ENCODE measurements at places on chromosomes 7 and 10.

- no peak for DNase-seq
Observed at GRCh38 chr7:155497149-155497901, 39.4 kb downstream of the EN2 start.

DNA sequence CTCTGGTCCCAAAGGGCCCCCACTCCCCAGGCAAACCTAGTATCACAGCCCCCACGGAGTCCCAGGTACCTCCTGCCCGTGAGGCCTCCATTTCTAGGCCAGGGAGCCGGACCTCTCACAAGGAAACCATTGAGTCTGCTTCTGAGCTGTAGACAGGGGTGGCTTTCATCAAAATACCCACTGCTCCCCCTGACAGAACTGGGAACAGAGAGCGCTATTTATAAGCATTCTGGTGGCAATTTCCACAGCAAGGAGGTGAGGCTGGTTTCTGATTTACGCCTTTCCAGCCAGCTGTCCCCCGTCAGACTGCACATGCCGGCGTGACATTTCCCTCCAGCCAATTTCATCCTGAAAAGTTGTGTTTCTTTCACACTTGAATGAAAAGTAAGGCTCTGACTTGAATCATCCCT is 407.5 kb upstream of the PRKCQ start:
- no peak for DNase-seq

DNA sequence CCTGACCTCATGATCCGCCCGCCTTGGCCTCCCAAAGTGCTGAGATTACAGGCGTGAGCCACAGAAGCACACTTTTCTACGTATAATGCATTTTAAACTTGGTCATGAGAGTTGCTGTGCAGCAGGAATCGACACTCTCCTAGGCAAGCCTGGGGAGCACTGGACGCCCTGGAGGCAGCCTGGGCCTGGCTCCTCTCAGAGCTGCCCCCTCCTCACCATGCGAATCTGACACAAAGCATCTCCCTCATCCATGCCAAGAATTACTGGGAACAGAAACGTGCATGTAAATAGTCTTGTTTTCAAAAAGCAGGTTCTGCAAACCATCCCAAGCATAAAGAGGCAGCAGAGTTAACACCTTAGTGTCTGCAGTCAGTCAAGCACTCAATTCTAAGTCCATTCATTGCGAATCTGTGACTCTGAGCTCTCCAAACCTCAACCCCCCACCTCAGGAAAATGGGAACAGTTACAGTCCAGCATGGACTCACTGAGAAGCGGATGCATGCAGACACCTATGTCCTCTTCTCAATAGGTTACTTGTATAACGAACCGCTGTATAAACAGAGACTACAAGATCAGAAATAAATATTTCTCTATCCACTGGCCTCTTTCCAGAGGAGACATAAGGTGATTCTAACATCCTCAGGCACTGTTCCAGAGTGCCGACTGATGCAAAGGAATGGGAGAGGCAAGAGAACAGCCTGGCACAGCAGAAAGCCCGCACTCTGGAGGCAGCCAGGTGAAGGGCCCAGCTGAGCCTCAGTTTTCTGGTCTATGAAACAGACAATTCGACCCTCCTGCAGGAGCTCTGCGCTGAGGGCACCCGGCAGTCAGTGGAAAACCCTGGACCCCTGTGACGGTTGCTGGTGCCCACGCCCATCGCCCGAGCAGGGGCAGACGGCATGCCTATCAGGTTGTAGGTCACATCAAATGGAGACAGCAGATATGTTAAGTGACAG is 68.9 kb downstream of the MAD1L1 start:
- no peak for DNase-seq

DNA sequence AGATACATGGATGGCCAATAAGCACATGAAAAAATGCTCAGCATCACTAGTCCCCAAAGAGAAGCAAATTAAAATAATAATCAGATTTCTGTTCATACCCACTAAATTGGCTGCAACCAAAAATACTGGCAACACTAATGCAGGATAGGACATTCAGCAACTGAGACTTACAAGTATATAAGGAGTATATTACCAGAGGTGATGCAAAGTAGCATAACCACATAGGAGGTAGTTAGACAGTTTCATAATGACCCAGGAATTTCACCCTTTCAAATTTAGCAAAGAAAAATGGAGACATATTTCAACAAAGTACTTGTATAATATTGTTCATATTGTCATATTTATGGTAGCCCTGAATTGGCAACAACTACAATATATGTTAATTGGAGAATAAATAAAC is 727.8 kb downstream of the GRID1 start:
- no peak for DNase-seq

GRCh38 chr10:29151005-29151404 is 137.9 kb upstream of the LYZL1 start:
- DNase-seq = no peak

GRCh38 chr7:30133736-30134610 is 813 bp upstream of the MTURN start:
- no peak for DNase-seq

DNA sequence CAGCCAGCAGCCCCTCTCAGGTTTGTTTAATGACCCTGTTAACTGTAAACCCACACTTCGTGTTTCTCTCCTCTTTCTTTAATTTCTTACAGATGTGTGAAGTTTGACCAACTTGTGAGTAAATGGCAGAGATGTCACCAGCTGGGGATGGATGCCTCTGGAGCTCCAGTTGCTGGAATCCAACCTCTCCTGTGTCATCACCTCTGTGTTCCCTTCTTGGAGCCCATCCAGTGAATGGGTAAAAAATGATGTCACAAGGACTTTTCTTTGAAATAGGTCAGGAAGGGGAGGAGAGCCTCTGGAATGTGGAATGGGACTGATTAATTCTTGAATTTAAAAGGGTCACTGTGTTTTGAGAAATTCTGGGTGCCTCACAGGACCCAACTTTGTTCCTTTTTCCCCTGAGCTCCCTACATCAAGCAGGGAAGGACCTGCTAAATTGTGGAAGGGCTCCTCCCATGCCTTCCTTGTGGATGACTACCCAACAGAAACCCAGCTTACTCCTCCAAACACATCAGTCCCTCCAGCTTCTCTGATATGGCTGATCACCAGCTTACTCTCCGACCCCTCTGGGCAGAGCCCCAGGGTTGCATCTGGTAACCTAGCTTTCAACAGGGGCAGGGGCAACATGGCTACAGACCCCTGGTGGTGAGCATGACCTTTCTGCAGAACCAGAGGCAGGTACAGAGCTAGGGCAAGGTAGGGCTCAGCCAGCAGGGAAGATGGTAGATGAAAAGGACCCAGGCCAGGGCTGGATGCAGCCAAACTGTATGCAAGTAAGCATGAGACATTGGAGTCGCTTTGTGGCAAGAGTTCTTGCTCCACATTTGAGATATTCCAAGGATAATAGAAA is 67.5 kb downstream of the STRA8 start:
- no peak for DNase-seq

DNA sequence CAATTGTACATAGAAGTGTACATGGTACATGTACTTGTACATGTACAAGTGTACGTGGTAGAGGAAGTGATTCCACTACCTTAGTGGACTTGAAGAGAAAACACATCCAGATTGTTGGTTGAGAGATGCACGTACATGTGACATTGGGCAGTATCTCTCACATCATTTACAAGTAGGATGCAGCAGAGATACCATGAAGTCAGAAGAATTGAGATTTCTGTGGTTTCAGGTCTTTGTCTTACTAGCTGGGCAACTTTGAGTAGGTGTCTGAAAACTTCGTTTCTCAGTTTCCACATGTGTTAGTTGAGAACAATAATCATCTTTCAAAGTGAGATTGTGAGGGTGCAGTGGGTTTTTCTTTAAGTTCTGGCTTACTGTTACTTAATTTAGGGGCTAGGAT is 21.5 kb downstream of the CLDN12 start:
- DNase-seq = no peak

DNA sequence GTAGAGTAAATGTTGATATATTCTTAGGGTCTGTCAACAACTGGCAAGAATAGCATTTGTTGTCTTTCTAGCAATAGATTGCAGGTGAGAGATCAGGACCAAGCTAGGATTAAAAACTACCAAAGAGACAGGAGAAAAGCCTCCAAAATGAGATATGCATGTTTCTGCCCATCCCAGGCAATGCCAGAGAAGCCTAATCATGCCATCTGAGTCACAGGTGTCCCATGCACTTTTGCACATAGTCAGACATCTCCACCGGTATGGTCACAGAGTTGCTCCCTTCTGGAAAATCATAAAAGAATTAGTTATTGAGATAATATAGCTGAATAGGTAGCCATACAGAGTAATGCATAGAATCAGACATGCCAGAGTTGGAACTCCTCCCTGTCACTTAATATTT is 50.6 kb downstream of the PDK4 start:
- DNase-seq = no peak

DNA sequence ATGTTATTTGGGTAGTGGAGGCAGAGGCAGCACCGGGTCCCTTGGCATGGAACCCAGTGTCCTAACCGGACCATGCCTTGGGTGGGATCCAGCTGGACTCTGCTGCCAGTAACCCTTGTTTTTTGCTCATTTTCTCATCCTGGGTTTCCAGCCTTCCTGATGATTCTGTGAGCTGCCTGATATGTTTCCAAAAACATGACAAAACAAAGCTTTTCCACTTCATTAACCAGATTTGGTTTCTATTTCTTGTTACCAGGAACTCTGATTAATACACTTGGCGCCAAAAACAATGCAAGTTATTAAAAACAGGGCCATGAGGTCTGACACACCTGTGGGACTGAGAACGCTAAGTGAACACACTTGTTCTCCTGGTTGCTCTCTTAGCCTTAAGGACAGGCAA is 32.8 kb upstream of the DLG5 start:
- no peak for DNase-seq

DNA sequence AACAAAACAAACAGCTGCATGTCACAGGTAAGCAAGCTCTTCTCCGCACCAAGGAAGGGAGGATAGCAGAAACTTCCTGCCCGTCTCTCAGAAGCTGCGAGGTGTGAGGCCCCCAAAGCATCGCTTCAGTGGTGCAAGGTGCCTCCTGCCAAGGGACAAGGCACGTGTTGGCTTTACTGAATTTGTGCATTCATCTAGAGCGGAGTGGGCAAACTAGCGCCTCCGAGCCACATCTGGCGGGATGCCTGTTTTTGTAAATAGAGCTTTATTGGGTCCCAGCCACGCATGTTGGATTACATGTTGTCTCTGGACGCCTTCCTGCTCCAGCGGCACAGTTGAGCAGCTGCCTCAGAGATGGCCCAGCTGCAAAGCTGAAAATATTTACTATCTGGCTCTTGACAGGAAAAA is 27.7 kb downstream of the PHYH start:
- DNase-seq = no peak

- DNase-seq = no peak
Observed at GRCh38 chr7:135330088-135330487, 96.5 kb downstream of the STRA8 start.

- no peak for DNase-seq
Observed at GRCh38 chr7:13115855-13116254, 428.4 kb downstream of the ARL4A start.

GRCh38 chr10:96212911-96213310 is 58.5 kb downstream of the BLNK start:
- DNase-seq = no peak

DNA sequence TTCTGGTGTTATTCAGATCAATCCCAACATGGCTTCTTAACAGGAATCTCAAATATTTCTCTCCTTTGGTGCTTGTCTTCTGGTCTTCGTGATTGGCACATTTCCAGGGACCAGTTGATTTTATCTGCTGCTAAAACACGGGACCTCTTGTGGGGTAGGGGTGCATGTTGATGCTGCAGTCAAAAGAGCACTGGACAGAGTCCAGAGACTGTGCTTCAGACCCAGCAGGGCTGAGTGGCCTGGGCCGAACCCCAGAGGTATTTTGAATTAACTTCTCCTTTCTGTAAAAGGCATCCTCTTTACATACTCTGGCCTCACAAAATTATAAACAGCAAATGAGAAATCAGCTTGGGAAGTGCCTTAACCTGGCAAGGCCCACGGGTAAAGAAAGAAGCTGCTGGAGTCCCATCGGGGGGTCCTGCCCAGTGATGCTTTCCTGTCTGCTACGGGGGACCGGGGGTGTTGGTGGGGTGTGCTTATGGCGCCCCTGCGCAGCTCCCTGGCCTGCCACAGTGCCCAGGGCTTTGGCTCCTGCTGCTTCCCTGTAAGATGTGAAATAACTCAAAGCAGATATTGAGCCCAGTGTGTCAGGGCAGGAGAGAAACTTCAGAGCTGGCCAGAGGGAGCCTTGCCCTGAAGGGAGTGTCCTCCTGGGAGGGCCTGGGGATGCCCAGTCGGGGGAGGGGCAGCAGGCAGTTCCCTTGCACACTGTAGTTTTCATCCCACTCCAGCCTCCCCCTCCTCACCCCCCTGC is 230.5 kb downstream of the TCF7L2 start:
- DNase-seq = no peak

DNA sequence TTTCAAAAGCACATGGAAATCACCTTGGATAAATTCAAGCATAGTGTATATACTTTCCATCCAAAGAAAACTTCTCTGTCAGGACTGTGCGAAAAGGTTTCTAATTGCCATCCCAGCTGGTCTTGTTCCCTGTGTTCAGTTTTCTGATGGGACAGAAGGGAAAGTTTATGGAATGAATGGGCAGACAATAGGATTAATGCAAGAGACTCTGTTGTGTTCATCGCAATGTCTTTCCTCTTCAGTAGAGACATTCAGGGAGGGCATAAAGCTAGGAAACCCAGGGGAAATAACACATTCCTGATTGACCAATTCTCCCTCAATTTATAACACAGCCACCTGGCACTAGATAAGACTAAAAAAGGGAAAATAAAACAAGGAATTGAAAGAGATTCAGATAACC is 78.9 kb downstream of the CACNA2D1 start:
- no peak for DNase-seq

DNA sequence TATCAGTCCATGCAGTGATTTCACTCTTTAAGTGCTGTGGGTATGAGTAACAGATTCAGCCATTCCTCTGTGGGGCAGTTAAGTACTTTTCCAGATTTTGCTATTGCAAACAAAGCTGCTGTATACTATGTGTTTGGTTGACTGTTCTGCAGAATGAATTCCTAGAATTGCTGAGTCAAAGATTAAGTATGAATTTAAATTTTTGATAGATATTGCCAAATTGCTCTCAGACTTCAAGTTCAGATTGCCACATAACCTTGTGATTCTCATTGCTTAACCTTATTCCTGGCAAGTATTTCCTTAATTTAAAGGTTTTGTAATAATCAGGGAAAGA is 21.6 kb upstream of the SAR1A start:
- no peak for DNase-seq

DNA sequence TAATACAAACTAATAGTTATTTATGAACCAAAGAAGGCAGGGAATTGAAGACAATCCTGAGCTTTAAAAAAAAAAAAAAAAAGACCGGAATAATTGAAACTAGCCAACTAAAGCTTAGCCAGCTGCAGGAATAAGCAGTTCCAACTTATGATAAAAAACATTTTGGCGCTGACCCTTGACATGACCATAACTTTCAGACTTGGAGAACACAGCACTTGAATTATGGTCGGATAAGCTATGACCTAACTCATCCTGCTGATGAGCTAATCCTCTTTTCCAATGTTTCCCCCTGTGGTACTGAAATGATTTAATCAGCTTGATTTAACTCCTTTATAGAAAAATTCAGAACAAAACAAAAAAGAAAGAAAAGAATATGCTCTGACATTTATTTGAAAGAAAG is 181.8 kb downstream of the DGKB start:
- no peak for DNase-seq

- no peak for DNase-seq
Observed at GRCh38 chr7:33636359-33636758, 269.0 kb upstream of the BMPER start.

- no peak for DNase-seq
Observed at GRCh38 chr10:314871-315270, 179.6 kb downstream of the ZMYND11 start.

Data from LoVo (cell line).